ENCODE measurements at places on chromosomes 16 and 17.
A peak's percentile ranks its signal among the peaks of the same experiment; 100 is the strongest.

GRCh38 chr16:27198451-27199234 lies 4.7 kb upstream of the KDM8 start:
- peaks cover 6% of the 10 kb centered on the region for H3K27me3 ChIP-seq
- no peak for DNase-seq
- no peaks in the 10 kb centered on the region for H3K36me3 ChIP-seq
- no peak overlapping the region for H3K27ac ChIP-seq
- H3K4me1 ChIP-seq = peaks cover 6% of the 10 kb centered on the region
- no peak overlapping the region for H3K4me3 ChIP-seq

DNA sequence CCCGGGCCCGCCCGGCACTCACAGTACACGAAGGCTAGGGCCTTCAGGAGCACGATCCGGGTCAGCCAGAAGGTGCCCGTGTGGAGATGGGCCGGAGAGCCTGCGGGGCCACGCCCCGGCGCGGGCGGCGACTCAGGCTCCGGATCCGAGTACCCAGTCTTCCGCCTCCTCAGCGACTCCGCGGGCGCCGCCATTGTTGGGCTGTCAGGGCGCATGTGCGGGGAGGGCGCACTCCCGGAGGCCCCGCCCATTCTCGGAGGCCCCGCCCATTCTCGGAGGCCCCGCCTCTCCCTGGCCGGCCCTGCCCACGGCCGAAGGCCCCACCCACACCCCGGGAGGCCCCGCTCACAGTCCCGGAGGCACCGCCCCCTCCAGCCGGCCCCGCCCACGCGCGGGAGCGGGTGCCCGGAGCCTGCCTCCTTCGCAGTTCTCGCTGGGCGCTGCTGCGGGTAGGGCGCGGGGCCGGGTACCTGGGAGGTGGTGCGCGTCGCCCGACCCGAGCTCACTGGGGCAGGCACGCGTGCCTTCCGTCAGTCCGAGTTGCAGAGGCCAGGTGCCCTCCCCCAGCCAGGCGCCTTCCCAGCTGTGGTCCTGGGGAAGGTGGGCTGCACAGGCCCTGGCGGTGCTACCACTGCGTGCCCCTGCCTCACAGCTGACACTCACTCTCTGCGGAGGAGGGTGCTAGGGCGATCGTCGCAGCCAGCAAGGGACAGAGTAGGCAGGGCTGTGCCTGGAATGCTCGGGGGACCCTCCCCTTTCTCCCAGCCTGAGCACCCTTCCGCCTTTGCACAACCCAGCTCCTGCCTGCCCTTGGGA lies at the start of gene LMF1:
LMF1 (minus strand) TSS at position 219 of the 816 bp plus-strand sequence; CDS start at position 215, 4 bp downstream.
- peak within 1 kb of the TSS; percentile 95 for H3K4me3 ChIP-seq
- H3K27ac ChIP-seq = peak within 1 kb of the TSS; percentile 82

GRCh38 chr17:63082273-63082861 lies 116.3 kb downstream of the TANC2 start:
- no peaks in the 10 kb centered on the region for H3K27me3 ChIP-seq
- no peaks in the 10 kb centered on the region for H3K4me1 ChIP-seq
- DNase-seq = no peak
- H3K36me3 ChIP-seq = no peaks in the 10 kb centered on the region
- H3K4me3 ChIP-seq = no peak overlapping the region
- H3K27ac ChIP-seq = no peak overlapping the region

- H3K4me1 ChIP-seq = no peaks in the 10 kb centered on the region
- H3K36me3 ChIP-seq = no peaks in the 10 kb centered on the region
- no peak overlapping the region for H3K4me3 ChIP-seq
- DNase-seq = no peak
- no peak overlapping the region for H3K27ac ChIP-seq
Observed at GRCh38 chr16:84786605-84787262, 33.1 kb upstream of the CRISPLD2 start.

- H3K27ac ChIP-seq = no peak overlapping the region
- H3K36me3 ChIP-seq = no peaks in the 10 kb centered on the region
- no peak overlapping the region for H3K4me3 ChIP-seq
- DNase-seq = no peak
- no peaks in the 10 kb centered on the region for H3K4me1 ChIP-seq
Observed at GRCh38 chr17:4766723-4767122, 5.0 kb upstream of the TM4SF5 start.

GRCh38 chr17:31389657-31390381 lies 1.7 kb upstream of the RAB11FIP4 start:
- peaks cover 18% of the 10 kb centered on the region for H3K4me1 ChIP-seq
- no peaks in the 10 kb centered on the region for H3K36me3 ChIP-seq
- no peak overlapping the region for H3K27ac ChIP-seq
- DNase-seq = no peak

DNA sequence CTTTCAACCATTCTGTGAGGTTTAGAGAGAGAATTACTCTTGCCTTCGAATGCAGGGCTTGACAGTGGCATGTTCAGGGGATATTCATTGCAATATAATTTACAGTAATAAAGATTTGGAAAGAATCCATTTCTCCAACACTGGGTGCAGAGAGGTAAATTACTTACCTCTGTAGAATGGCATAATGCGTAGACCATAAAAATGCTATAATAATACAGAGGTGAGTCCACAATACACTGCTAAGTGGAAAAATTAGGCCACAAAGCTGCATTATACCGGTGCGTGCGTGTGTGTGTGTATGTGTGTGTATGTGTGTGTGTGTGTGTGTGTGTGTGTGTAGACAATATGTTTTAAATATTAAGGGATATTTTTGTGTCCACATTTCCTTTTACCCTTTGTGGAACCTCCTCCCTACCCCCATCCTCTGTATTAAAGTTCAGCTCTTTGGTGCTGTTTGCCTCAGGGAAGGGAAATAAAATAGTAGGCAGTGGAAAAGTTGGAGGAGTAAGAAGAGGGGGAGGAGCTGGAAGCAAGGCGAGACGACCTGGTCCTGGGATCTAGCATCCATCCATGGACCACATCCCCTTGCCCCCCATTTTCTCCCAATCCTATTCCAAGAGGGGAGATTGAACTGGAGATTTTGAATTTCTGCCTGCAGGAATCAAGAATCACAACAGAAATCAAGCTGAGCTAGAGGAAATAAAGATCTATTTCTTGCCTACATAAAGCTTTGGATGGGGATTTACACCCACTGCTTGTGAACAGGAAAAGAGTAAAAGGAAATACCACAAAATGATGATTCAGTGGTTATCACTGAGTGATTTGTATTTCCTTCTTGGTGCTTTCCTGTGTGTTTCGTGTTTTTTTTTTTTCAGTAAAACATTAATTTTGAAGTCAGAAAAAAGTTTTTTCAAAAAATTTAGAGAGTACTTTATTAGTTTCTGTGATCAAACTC lies 124.8 kb downstream of the RGS9 start:
- no peak for DNase-seq
- H3K4me1 ChIP-seq = no peaks in the 10 kb centered on the region
- no peak overlapping the region for H3K27ac ChIP-seq
- no peaks in the 10 kb centered on the region for H3K36me3 ChIP-seq
- no peak overlapping the region for H3K4me3 ChIP-seq
- H3K27me3 ChIP-seq = no peaks in the 10 kb centered on the region

DNA sequence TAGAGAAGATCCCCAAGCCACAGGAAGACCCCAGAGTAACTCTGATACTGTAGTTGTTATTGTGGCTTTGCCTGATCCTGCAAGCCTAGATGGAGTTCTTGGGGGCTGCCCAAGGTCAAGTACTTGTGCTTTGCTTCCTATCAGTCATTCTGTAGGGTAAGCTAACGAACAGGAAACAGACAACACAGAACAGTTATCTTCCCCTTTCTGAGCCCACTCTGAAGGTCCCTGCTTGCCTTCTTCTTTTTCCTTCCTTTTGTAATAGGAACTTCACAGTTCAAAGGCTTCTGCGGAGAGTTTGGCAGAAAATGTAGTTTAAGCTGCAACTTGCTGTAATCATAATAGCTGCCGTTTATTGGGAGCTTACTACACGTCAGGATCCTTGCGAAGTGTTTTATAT lies 494.1 kb upstream of the ERCC4 start:
- no peak for DNase-seq
- no peaks in the 10 kb centered on the region for H3K4me1 ChIP-seq
- no peaks in the 10 kb centered on the region for H3K36me3 ChIP-seq
- H3K27me3 ChIP-seq = no peaks in the 10 kb centered on the region
- H3K4me3 ChIP-seq = no peak overlapping the region
- H3K27ac ChIP-seq = no peak overlapping the region

DNA sequence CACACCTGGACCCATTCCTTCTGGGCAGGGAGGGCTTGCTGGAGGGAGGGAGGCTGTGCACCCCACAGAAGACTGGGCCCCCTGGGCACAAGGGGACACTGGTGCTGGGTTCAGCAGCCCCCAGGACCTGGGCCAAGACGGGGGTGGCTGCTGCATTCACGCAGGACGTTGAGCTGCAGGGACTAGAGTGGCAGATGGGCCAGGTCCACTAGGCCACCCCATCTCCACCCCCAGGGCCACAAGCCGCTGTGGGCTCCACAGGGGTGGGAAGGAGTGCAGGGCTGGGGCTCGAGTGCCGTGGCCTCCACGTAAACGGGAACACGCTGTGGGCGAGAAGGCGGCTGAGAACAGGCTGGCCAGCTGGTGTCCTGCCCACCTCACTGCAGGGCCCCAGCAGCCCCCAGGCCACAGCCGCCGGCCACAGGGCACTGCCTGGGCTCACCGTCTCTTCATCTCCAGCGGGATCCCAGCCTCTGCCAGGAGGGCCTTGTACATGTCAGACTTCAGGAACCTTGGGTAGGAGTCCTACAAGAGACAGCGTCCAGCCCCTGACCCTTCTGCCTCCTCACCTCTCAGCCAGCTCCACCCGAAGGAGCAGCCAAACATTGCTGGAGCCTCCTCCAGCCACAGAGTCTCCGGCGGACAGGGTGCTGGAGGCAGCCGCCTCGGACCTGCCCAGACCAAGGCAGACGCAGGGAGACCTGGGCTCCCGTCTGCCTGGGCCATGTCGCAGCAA lies 6.5 kb downstream of the RGS11 start:
- H3K4me1 ChIP-seq = no peaks in the 10 kb centered on the region
- no peak for DNase-seq
- peaks cover 9% of the 10 kb centered on the region for H3K36me3 ChIP-seq
- H3K4me3 ChIP-seq = no peak overlapping the region
- H3K27me3 ChIP-seq = no peaks in the 10 kb centered on the region

DNA sequence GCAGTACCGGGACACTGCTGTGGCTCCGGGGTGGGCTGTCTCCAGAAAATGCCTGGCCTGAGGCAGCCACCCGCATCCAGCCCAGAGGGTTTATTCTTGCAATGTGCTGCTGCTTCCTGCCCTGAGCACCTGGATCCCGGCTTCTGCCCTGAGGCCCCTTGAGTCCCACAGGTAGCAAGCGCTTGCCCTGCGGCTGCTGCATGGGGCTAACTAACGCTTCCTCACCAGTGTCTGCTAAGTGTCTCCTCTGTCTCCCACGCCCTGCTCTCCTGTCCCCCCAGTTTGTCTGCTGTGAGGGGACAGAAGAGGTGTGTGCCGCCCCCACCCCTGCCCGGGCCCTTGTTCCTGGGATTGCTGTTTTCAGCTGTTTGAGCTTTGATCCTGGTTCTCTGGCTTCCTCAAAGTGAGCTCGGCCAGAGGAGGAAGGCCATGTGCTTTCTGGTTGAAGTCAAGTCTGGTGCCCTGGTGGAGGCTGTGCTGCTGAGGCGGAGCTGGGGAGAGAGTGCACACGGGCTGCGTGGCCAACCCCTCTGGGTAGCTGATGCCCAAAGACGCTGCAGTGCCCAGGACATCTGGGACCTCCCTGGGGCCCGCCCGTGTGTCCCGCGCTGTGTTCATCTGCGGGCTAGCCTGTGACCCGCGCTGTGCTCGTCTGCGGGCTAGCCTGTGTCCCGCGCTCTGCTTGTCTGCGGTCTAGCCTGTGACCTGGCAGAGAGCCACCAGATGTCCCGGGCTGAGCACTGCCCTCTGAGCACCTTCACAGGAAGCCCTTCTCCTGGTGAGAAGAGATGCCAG lies 12.9 kb downstream of the STH start:
- H3K4me1 ChIP-seq = no peaks in the 10 kb centered on the region
- no peak overlapping the region for H3K27ac ChIP-seq
- no peaks in the 10 kb centered on the region for H3K27me3 ChIP-seq
- H3K4me3 ChIP-seq = no peak overlapping the region
- H3K36me3 ChIP-seq = no peaks in the 10 kb centered on the region

All from heart left ventricle (tissue), 16 donors.